ENCODE measurements at places on chromosomes 12 and 14. TPM values are rescaled to one million over a fixed set of nuclear protein-coding genes. Genes with fewer than 3 reads are reported as not detected.

DNA sequence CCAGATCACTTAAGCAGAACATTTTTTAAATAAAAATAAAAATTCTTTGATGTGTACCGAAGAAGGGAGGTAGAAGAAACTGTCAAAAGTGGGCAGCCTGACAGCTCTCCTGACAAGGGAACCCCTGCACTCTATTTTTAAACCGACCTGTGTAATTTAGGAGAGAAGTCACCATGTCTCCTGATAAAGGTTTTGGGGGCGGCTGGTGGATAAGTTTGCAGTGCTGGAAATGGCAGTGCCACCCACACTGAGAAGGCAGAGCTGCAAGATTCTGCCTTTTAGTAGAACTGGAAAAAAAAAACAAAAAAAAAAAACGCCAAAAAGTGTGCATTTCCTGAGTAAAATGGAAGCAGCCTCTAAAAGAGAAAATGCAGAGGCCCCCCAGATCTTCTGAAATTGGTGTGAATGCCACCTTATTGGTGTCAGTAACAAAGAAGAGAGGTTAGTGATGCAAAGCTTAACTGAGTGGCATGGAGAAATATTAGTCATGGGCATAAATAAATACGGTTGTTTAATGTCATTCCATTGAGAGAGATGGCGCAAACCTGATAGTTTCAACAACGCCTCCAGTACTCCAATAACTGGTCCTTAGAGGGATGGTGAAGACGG is 24.7 kb downstream of the DUSP6 start:
- no peak for DNase-seq

DNA sequence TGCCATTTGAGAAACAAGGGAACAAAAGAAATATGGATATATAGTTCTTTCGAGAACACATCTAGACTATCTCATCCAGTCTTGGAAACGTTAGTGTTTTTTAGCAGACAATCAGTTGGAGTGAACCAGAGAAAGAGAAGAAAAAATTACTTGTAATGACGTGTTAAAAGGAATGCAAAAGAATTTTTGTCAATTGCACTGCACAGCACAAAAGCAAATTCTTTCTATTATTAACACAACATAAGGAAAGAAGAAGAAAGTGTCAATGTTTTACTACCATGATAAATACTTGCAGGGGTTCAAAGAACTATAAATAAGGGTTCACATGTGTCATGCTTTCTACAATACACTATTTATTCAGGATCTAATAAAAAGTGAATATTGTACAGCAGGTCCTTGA is 27.5 kb upstream of the GSG1 start:
- DNase-seq: no peak

The NXPH4 gene
- polyA plus RNA-seq: 28.0 TPM

DNA sequence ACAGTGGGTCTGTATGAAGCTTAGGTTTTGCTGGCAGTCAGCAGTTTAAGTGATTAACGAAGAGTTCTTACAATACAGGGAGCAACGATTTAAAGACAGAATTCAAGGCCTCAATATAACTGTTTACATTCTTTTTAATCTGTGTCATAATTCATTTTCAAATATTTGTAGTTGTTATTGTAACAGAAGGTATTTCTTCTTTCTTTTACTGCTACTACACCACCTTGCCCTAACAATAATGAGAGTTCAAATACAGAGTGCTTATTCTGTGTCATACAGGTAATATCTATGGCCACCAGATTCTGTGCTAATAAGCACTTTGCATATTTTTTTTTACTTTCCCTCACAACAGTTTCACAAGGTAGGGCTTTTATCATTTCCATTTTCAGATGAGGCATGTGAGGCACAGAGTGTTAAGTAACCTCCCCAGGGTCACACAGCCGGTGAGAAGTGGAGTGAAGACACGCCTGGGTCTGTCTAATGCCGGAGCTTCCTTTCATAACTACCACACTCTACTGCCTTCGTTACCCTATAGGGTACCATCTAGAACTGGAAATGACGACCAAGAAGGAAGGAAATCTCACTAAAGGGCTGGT is 81.9 kb downstream of the PELI2 start:
- no peak for DNase-seq

The GDF11 gene
- 32.3 TPM for polyA plus RNA-seq

The CCDC38 gene
- 0.67 TPM for polyA plus RNA-seq

DNA sequence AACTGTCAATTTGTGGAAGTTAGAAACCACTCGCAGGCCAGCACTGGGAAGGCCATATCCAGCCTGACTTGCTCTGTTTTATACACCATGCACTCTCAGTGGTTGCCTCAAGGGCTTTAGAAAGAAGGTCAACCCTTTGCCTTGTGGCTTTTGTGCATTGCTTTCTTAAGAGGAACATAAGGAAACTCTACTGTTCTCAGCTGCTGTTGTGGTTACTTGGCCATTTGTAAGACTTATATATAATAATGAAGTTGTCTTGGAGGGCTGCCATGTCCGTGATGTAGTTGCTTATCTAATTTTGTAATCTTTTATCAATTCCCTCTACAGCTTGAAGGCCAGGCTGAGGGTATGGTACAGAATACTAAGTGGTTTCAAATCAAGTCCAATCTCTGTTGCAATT is 637.8 kb downstream of the DIO2 start:
- DNase-seq: no peak

The ABCD2 gene
- polyA plus RNA-seq: 6.2 TPM

GRCh38 chr14:81178063-81178462 is 42.7 kb downstream of the GTF2A1 start:
- no peak for DNase-seq

The SOCS4 gene
- polyA plus RNA-seq: 19.8 TPM

- DNase-seq: no peak
Measured at GRCh38 chr14:40393143-40393542, 960.9 kb upstream of the FBXO33 start.

GRCh38 chr12:112705037-112705632 is 86.4 kb upstream of the RPH3A start:
- no peak for DNase-seq

The WNT1 gene
- polyA plus RNA-seq: 2.0 TPM

GRCh38 chr12:104567832-104568486 is 111.2 kb downstream of the CHST11 start:
- no peak for DNase-seq

The TSHR gene
- 3.3 TPM for polyA plus RNA-seq

GRCh38 chr14:39857376-39858055 is 425.3 kb upstream of the FBXO33 start:
- DNase-seq: no peak

- peak; percentile 1 for DNase-seq
Measured at GRCh38 chr14:49732896-49733295, 35.1 kb upstream of the KLHDC2 start.

DNA sequence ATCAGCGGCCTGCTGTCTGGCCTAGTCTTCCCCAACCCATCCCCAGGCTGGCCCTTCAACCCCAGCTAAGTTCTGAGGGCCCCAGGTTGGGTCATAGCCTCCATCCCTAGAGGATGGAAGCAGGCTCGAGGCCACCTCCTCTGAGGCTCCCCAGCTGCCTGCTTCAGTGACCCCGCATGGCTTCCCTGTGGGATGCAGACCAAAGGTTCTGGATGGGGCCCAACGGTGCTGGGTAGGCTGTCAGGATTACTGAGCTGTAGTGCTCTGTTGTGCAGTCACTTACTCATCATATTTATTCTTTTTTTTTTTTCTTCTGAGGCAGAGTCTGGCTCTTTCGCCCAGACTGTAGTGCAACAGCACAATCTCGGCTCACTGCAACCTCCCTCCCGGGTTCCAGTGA is 92.0 kb downstream of the IRF2BPL start:
- DNase-seq: no peak

- no peak for DNase-seq
Measured at GRCh38 chr12:109458771-109459208, 18.3 kb downstream of the KCTD10 start.

- no peak for DNase-seq
Measured at GRCh38 chr12:77062846-77063461, 2.4 kb downstream of the E2F7 start.

DNA sequence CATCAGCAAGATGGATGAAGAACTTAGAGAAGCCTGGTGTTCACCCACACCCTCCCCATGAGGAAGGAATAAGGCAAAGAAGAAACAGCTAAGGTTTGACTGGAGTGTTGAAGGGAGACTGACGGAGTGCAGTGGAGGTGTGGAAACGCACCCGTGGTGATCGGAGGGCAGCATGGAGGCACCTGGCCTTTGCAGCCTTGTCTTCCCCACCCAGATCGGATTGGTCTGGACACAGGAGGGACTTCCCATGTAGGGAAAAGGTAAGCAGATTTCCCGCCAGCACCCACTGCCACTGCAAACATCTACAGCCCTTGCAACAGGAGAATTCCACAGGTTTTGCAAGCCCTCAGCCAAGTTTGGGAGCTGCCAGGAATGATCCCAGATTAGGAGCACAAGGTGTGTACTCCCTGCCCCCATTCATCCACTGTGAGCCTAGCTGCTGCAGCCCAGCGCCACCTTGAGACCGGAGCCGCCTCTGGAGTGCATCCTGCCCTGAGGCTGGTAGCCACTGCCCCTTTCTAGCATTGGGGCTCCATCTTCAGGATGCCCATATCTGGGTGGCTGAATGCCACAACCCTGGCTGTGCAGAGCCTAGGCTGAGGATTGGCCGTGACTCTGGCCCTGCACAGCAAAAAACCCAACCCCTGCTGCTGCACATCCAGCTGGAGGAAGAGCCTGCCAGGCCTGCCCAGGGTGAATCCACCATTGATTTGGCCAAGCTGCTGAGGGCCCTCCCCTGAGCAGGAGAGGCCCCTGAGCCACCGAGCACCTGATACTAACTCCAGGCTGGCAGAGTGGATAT is 411.1 kb downstream of the TMEM121 start:
- no peak for DNase-seq

GRCh38 chr12:46574847-46575246 is 202.3 kb upstream of the SLC38A2 start:
- no peak for DNase-seq

DNA sequence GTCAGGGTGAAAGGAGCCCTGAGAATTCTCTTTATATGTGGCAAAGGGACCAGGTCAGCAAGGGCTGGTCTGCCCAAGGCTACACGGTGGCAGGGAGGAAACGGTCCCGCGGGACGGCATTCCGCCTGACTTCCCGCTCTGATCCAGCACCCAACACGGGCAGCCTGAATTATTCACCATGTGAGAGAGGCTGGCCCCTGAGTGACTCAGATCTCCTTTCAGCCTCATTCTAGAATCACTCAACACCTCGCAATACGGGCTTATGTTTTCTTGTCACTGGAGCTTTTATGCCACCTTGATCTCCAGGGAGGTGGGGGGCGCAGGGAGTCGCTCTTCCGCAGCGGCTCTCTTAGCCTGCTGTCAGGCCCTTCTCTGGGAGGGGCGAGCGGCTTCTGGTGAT is 8.5 kb downstream of the LRTM2 start:
- DNase-seq: no peak

GRCh38 chr12:39199351-39199750 is 243.6 kb downstream of the KIF21A start:
- DNase-seq: no peak

DNA sequence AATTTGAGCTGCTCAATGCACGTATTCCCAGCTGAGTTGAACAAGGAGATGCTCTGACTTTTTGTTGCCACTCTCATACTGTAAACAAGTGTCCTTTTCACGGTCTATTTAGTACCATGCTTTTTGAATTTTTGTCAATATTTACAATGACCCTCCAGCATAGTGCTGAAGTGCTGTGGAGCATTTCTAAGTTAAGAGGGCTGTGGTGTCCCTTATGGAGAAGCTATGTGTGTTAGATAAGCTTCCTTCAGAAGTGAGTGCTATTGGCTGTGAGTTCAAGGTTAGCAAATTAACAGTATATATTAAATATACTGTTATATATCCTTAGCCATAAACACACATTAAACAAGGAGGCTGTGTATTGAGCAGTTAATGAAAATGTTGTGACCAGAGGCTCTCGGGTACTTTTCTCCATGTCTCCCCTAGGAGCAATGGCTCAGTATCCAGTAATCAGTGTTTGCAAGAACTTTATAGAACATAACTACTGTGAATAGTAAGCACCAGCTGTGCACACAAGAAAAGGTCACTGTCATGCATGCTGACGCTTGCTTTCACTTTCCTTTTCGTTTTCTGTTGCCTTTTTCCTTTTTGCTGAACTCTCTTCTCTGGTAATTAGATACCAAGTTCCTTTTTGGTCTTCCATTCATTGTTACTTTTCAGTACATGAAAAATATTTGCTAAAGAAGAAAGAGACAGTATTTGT is 187.2 kb upstream of the NEDD1 start:
- DNase-seq: peak; percentile 11
